PC-9 (cell line): ENCODE measurements at places on chromosomes 3 and 15.

DNA sequence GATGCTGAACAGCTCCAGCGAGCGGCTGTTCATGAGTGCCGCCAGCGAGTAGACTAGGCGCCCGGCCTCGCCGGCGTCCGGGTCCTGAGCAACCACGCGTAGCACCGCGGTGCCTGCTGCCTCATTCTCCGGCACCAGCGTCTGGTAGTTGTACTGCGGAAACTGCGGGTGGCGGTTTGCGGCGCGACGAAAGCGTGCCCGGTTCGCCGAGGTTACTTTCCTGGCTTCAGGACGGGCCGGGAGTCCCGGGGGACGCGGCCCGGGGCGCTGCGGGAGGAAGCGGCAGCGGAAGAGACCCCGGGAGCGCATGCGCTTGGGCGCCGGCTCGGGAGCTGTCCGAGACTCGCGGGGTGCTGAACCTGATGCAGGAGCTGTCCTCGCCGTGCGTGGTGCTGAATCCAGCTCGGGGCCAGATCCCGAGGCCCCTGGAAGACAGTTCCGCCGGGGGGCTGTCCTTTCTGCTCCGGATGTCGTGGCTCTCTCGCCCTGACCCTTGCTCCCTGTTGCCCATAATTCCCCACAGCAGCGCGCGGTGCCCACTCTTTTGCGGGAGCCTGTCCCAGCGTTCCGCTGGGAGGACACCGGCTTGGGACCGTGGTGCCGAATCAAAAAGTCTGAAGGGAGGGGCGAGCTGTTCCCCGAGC is 1.1 kb downstream of the CELSR3 start:
- peak; percentile 41 for DNase-seq

- DNase-seq: no peak
These were observed 89.4 kb upstream of the C3orf80 start for GRCh38 chr3:160135851-160136250.

DNA sequence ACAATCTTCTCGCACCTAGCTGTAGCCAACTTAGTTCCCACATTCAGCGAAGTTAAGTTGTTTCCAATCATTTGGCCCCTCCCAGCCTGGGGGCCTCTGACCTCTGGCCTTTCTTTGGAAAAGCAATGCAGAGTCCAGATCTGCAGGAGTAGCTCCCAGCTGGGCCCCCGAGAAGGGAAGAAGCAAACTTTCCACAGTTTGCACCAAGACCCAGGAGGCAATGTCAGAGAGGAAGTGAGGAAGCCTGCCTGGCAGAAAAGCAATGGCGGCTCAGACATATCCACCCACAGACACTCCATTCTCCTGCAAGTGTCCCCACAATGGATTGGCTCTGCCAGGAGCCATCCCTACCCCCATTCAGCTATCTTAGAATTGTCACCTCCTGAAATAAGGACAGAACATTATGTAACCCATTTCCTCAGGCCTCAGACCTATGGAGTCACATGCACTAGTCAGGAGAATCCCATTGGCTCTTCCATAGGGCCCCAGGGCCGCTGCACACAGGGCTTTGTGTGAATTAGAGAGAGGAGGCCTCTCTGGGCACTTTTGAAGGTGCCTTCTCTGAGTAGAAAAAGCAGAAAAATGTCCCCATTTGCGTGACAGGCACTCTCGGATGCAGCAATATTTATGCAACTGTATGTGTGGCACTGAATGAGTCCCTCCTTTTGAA is 3.0 kb upstream of the BUB1B start:
- DNase-seq: no peak

- no peak for DNase-seq
These were observed 57.4 kb downstream of the EEFSEC start for GRCh38 chr3:128210711-128211110.

GRCh38 chr15:90585863-90586262 is 56.1 kb downstream of the CRTC3 start:
- DNase-seq: no peak

GRCh38 chr3:44265815-44266214 is 24.1 kb downstream of the TOPAZ1 start:
- DNase-seq: no peak

- no peak for DNase-seq
These were observed 357.5 kb upstream of the UMPS start for GRCh38 chr3:124372775-124373174.

- DNase-seq: no peak
These were observed 82.7 kb upstream of the VGLL3 start for GRCh38 chr3:87073496-87074145.

DNA sequence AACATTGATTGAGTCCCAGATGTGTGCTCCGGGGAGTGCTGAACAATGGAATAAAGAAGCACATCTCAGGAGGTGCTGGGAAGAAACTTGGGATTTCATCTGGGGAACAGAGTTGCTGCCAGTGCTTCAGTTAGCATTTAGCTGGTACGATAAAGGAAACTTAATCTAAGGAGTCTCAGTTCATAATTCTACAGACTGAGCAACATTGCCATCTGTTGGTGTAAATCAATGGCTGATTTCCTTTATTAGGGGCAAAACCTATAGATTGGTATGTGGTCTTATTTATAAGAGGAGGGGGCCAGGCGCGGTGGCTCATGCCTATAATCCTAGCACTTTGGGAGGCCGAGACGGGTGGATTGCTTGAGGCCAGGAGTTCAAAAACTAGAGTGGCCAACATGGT is 8.9 kb downstream of the MKRN2OS start:
- DNase-seq: no peak

DNA sequence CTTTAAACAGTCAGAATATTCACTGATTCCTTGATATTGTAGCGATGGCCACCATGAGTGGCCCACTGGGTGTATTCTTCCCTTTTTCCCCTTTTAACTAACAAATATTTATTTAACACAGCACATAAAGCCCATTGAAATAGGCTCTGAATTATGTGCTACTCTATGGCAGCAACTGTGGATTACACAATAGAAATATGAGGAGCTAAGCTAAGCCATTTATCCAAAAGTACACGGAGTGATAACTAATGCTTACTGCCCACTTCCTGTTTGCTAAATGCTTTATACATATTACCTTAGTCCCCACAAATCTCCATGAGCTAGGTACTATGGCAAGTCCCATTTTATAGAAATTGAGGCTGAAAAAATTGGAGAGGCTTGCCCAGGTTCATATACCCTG is 17.9 kb downstream of the ILDR1 start:
- DNase-seq: no peak

DNA sequence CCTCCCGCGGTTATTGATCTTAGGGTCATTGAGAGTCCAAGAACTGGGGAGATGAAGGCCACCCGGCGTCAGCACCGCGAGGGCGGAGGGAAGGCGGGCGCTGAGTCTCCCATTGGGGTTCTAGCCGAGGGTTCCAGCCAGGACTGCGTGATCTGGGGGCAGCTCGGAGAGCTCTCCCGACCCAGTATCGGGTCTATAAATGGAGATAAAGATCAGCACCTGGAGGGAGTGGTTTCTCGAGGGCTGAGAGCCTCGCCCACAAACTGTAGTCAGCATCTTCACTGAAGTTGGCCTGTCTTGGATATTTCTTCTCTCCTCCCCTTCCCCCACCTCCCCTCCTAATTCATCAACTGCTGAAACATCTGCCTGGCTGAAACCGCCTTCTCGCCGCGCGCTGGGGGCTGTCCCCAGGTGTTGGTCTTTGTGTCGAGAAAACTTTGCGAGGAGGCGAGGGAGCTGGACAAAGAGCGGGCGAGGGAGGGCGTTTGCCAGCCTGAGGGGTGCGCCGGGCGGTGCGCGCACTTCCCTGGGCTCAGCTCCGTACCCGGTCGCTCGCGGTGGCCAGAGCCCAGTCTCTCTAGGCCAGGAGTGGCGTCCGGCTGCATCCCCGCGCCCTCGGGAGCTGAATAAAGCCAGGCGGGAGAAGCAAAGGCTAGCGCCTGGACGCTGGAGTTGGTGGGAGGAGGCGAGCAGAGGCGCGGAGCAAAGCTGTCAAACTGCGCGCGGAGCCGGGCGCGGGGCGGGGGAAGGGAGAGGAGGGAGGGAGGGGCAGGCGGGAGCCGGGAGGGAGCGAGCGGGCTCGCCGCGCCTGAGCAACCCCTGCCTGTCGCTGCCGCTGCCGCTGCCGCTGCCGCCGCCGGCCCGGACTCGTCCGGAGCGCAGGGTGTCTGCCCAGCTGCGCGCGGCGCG is at the start of gene ST8SIA2:
TSS of gene ST8SIA2 (plus strand) at position 811 of the 909 bp plus-strand sequence. CDS start 184 bp downstream, outside the sequence.
- no peak for DNase-seq

- peak; percentile 42 for DNase-seq
These were observed 140.9 kb upstream of the TP63 start for GRCh38 chr3:189490337-189490736.

DNA sequence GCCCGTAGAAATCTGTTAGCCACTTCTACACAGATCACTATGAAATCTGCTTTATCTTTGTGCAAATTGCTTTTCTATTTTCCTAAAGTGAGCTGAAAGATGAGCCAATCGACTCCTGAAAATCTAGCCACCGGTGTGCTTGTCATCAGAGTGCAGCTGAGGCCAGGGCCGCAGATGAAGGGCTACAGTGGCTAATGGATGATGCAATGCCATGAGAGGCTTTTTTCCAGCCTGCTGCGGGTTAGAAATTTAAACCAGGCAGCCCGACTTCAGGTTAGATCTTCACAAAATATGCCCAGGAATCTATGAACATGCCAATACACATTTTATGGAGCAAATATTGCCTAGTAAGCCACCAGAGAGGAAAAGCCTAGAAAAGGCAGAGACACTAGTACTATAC is 948.2 kb upstream of the CFAP20DC start:
- no peak for DNase-seq

GRCh38 chr15:93671387-93671943 is 559.9 kb upstream of the MCTP2 start:
- no peak for DNase-seq

DNA sequence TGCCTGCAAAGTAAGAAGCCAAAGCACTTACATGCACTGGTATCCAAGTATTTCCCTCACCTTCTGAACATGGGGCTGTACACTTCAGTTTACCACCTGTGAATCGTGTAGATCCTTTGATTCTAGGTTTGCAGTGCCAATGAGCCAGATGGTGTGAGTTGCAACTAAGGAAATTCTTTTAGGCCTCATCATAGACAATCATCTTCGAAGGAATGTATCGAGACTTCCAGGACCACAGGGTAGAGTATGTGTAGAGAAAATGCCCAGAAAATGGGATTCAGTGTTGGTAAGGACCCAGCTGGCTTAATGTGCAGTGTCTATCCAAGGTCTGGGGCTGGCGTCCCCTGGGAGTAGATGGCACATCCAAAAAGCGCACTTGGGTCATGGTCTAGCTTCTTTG is 323.2 kb upstream of the TPM1 start:
- no peak for DNase-seq

DNA sequence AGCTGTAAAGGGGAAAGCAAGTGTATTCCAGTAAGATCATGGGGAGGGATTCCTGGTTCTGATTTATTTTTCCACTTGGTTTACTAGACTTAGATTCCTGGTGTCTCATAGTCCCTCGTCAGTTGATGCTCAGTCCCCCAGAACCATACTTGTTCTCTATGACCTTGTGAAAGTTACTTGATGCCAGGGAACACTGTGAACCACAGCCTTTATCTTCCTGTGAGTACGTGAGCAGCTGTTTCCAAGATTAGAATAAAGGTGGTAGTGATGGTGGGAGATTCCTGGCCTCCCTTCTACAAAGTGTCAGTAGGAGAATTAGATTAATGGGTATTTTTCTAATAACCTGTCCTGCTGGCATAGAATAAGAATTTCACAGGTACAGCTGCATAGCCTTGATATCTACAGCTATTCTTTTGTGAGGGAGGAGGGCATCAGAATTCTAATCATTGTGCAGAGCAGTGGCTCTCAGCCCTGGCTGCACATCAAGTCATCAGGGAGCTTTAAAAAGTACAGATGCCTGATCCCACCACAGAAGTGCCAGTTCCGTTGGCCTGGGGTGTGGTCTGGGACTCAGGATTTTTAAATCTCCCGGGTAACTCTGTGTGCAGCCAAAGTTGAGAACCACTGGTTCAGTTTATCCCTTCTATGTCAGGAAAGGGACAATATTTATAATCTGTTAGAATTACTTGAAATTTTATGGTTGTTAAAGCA is 20.0 kb downstream of the GPD1L start:
- no peak for DNase-seq
